ENCODE measurements at places on chromosomes 12 and 14. TPM values are rescaled to one million over a fixed set of nuclear protein-coding genes. Genes with fewer than 3 reads are reported as not detected.

TNFAIP2 gene
- total RNA-seq, result 94.6 TPM

IL22 gene
- not detected for total RNA-seq

CLEC1A gene
- total RNA-seq, result 26.2 TPM

GPR65 gene
- total RNA-seq, result not detected

ASPG gene
- not detected for total RNA-seq

ADAM21 gene
- total RNA-seq, result 0.33 TPM

PCBP2 gene
- total RNA-seq, result 417 TPM

CCDC177 gene
- total RNA-seq, result not detected

All from dermis blood vessel endothelial cell (primary cell).